Adrenal gland (tissue), 19 donors: ENCODE measurements at places on chromosomes 12 and 14.

DNA sequence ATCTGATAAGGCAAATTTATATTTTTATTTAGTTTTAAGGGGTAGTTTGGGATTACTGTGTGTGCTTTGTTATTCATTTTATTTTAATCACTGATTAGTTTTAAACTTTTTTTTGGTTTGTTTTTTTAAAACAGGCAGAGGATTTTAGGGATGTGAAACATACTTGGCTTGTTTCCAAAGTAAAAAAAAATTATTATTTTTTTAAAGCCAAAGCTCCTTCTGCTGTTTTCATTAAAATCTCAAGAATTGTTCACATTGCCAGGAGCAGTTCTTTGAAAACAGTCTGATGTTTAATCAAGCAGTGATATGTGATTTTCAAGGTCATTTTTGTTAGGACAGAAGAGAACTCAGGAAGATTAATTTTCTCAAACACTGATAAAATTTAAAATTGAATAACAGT, 11.2 kb downstream of the TTC8 start:
- DNase-seq = no peak

DNA sequence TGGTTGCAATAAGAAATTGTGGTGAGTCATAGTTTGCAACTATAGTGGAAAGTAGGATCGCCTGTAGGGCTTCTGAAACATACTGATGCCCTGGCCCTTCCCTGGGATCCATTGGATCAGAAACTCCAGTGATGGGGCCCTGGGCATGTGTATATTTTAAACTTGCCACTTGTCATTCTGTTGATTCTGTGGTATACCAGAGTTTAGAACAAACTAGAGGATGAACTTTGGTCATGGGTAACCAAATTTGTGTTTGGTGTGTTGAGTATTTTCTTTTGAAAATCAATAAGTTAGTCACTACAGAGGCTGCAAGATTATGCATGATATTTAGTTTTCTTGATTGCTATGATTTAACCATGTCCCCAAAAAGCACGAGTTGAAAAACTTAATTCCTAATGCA, 142.2 kb downstream of the SLC15A5 start:
- no peak for DNase-seq

GRCh38 chr14:101962503-101962874, 1.9 kb upstream of the DYNC1H1 start:
- DNase-seq = no peak

GRCh38 chr12:98830657-98831056, 185.6 kb downstream of the APAF1 start:
- DNase-seq = no peak

DNA sequence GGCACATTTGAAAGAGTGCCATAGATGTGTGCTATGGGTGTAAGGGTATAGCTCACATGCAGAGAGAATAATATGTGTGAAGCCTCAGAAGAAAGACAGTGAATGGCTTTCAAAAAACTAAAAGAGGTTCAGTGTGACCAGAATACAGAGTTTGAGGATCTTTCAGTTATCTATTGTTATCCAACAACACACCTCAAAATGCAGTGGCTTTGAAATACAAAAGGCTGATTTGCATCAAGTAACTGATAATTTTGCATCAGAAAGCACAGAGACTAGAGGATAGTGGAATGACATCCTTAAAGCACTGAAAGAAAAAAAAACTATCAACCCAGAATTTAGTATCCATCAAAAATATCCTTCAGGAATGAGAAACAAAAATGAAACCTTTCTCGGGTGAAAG, 131.6 kb upstream of the IGF1 start:
- no peak for DNase-seq

DNA sequence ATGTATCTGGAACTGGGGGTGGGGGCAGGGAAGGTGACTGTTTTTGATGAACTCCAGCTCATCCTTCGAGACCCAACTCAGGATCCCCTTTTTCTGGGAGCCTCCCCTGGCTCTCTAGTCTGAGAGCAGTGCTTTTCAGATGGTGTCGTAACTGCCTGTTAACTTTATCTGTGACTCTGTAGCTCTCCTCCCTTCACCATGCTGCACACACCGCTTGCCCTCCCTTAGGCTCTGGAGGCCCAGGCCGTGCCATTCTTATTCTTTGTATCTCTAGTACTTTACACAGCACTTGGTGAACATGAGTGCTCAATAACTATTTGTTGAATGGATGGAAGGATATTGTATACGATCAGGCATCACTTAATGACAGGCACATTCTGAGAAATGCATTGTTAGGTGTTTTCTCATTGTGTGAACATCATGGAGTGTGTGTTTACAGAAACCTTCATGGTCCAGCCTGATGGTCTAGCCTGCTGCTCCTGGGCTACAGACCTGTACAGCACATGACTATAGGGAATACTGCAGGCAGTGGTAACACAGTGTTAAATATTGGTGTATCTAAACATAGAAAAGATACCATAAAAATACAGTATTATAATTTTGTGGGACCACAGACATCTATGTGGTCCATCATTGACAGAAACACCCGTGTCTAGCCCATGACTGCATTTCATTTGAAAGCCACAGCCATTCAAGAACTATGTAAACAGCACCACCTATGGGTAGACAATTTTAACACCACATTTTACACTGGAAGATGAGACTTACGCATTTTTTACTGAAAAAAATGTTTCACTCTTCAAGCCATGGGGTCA, 91.8 kb downstream of the EML1 start:
- DNase-seq = no peak

GRCh38 chr12:79058342-79058741, 193.8 kb downstream of the SYT1 start:
- DNase-seq = no peak

- DNase-seq = no peak
Measured at GRCh38 chr14:24978862-24979724, 70.9 kb downstream of the STXBP6 start.

DNA sequence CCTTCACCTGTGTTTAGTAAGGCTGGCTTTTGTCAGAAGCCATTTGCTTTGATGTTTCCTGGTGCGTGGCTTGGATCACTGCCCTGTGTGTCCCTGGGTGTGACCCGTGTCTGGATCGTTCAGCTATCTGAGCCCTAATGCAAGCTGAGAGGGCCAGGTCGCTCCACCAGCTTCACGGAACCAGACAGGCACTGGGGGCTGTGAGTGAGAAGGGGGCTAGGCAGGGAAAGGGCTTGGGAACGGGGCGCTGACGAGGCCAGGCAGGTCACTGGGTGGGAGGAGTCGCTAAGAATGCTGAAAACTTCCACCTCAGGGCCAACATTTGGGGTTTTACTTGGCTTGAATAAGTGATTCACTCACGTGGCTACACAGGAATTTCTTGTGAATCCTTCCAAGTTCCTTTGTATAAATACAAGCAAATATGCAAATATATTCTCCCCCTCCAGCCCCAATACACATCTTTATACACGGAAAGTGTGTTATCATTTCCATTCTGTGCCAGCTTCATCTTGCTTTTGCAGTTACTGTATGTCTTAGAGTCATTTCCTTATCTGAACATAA, 24.2 kb upstream of the MMP17 start:
- no peak for DNase-seq

GRCh38 chr12:1792406-1792805, 28.0 kb upstream of the LRTM2 start:
- DNase-seq = no peak

DNA sequence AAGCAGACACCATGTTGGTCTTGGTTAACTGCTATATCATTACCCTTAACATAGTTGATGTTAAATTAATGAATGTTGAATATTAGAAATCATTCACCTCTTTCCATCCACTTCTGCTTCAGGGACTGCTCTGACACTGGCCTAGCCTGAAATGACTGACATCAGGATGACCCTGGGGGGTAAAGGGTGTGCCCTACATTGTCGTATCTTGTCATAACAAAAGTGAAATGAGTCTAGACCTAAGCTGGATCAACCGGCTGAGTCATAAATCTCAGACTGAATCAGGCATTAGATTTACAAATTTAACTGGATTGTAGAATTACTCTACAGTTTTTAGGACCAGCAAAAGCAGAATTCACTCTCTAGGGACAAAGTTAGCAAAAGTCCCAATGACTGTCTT, 35.3 kb downstream of the KICS2 start:
- DNase-seq = no peak

DNA sequence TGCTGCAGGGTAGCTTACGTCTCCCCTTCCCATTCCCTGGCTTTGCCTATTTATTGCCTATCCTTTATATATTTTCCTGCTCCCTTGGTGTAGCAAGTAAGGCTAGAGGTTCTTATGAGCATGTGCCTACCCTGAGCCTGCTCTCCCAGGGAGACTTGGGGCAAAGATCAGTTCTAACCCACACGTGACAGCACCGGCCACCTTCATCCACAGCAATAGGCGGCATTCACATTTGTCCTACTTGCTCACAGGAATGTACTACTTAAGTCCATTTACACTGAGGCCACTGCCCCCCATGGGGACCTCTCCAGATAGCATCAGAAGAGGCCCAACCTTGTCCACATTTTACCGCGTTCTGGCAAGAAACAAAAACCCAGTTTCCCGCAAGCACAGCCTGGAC, 8.7 kb downstream of the GPR68 start:
- DNase-seq = no peak

- peak; percentile 50 for DNase-seq
Measured at GRCh38 chr14:68789821-68790643, 2.8 kb downstream of the ZFP36L1 start.

- DNase-seq = no peak
Measured at GRCh38 chr12:131242741-131243496, 289.2 kb downstream of the ADGRD1 start.

GRCh38 chr14:22872033-22872832, 693 bp downstream of the LRP10 start:
- peak; percentile 82 for DNase-seq

DNA sequence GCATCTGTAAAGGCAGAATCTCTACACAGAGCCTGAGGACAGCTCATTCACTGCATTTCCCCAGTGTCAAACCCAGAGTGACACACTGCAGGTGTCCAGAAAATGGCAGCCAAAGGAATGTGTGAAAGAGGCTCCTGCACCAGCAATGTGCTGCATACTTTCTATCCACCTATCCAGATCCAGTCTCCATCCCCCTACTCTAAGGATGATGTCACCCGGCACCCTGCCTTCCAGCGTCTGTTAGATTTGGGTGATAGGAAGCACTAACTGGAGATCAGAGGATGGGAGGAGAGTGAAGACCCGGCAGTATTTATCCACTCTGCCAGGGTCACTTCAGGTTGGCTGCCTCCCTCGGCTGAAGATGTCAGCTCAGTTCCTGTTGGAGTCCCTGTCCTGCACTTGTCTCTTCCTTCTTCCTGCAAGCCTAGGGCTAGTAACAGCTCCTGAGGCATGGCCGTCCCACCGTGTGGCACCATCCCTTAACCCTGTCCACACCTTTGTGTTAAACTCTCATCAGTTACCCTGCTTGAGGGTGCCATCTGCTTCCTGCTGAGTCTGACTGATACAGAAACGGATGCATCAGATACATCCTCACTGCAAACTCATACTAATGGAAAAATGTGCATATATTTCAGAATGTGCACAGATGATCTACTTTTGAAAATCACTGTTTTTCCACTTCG, 13.0 kb upstream of the GPR68 start:
- DNase-seq = no peak

- no peak for DNase-seq
Measured at GRCh38 chr14:80576401-80576800, 365.1 kb upstream of the DIO2 start.

GRCh38 chr12:11563785-11564739, 85.4 kb upstream of the ETV6 start:
- no peak for DNase-seq

DNA sequence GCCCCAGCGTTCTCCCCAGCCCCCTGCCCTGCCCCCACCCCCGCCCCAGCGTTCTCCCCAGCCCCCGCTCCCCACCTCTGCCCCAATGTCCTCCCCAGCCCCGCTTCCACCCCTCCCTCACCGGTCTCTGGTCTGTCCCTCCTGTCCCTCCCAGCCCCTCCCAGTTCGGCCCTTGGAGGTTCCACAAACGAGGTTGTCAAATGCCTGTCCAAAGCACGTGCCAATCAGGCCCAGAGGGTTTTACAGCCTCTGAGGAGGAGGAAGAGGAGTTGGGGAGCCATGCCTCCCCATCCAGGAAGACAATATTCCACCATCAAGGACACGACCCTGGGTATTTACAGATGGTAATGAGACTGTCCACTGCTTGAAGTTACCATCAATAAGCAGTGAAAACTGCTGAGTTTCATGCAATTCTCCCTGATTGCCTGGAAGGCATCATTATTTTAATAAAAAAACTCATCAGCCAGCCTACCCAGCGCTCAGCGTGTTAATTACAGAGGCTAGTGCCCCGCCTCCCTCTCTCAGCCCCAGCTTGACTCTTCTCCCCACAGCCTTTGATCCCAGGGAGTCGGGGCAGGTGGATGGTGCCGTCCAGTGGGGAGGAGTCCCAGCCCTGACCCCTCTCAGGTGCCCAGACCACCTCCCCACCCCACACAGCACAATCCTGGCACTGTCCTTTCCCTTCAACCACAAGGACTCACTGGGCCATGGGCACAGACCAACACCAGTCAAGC, 30.6 kb upstream of the C14orf180 start:
- DNase-seq = peak; percentile 23

DNA sequence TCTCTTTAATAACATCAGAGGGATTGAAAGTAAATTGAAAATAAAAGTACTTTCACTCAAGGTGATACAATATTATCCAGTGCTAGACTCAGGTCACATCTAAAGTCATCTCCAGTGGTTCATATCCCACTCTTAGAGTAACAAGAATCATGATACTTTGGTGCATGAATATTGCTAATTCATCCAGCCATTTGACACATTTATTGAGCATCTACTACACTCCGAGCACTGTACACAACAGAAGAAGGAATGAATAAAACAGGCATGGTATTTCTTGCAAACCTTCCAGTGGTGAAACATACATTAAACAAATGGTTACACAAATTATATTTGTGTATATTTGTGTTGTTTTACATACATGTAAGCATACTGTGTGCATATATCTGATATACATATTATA, 116.0 kb upstream of the TMCC3 start:
- no peak for DNase-seq

DNA sequence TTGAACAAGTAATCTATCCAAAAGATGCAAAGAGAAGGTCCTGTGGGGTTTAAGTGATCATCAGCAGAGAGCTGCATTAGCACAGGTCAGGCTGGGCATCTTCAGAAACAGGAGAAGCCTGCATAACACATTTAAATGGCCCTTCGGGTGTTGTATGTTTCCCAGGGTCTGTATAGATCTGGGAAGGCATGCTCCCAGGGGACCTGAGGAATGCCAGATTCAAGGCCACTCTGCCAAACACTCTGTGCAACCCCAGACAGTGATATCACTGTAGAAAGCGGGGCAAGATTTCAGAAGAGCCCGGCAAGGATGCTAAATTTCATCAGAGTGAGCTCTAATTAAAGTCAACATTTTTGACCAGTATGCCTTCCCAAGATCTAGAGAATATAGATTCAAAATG, 92.9 kb downstream of the ARMH4 start:
- no peak for DNase-seq

- no peak for DNase-seq
Measured at GRCh38 chr12:116631619-116632018, 72.4 kb downstream of the MAP1LC3B2 start.
